ENCODE measurements at places on chromosomes 5 and 9. TPM values are rescaled to one million over a fixed set of nuclear protein-coding genes. Genes with fewer than 3 reads are reported as not detected.

The EDIL3 gene
- 13.8 TPM for total RNA-seq

The NKD2 gene
- total RNA-seq, result 6.7 TPM

DNA sequence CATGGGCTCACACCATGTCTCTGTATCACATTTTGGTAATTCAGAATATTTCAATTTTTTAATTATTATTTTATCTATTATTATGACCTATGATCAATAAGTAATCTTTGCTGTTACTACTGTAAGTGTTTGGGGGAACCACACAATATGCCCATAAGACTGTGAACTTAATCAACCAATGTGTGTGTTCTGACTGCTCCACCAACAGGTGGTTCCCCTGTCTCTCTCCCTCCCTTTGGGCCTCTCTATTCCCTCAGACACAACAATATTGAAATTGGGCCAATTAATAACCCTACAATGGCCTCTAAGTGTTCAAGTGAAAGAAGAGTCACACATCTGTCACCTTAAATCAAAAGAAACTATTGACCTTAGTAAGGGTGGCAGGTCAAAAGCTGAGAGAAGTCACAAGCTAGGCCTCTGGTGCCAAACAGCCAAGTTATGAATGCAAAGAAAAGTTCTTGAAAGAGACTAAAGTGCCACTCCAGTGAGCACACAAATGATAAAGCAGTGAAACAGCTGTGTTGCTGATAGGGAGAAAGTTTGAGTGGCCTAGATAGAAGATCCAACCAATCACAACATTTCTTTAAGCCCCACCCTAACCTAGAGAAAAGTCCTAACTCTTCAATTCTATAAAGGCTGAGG lies 88.7 kb downstream of the DEPDC1B start:
- no peaks in the 10 kb centered on the region for H3K36me3 ChIP-seq
- no peak overlapping the region for H3K4me3 ChIP-seq
- no peak overlapping the region for H3K27ac ChIP-seq

- H3K4me1 ChIP-seq, result no peaks in the 10 kb centered on the region
- H3K4me3 ChIP-seq, result no peak overlapping the region
- H3K27me3 ChIP-seq, result no peaks in the 10 kb centered on the region
- no peak overlapping the region for H3K27ac ChIP-seq
- DNase-seq, result no peak
Measured at GRCh38 chr9:8724284-8725018, 924.9 kb upstream of the DMAC1 start.

- H3K4me1 ChIP-seq, result peaks cover 33% of the 10 kb centered on the region
- H3K4me3 ChIP-seq, result no peak overlapping the region
- no peaks in the 10 kb centered on the region for H3K36me3 ChIP-seq
- no peaks in the 10 kb centered on the region for H3K27me3 ChIP-seq
Measured at GRCh38 chr9:131667576-131667975, 72.3 kb downstream of the RAPGEF1 start.
